Left lung (tissue), 14 donors: ENCODE measurements at places on chromosomes 5 and 9. TPM values are rescaled to one million over a fixed set of nuclear protein-coding genes. Genes with fewer than 3 reads are reported as not detected.

Gene ROR2
- polyA plus RNA-seq: 31.6 TPM

- no peak for DNase-seq
Measured at GRCh38 chr5:136768457-136768856, 403.1 kb upstream of the TRPC7 start.

- DNase-seq: no peak
Measured at GRCh38 chr5:14120176-14120575, 23.0 kb upstream of the TRIO start.

Gene HTR1A
- polyA plus RNA-seq: not detected

GRCh38 chr5:37867654-37868053 is 27.8 kb upstream of the GDNF start:
- DNase-seq: no peak

DNA sequence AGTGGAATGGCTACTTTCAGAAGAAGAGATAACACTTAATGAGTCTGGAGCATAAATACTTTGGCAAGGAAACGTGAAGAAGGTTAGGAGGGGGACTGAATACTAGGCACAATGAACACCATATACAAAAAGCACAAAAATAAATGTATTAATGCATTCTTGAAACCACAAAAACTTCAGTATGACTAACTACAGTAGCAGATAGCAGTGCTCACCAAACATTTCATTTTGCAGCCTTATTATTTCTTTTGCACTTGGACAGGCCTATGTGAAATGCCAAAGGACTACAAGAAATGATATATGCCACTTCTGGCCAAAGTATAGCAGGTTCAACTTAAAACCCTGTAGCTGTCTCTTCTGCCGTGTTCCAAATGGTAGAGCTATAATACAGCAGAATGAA is 26.3 kb downstream of the UBQLN1 start:
- DNase-seq: no peak

DNA sequence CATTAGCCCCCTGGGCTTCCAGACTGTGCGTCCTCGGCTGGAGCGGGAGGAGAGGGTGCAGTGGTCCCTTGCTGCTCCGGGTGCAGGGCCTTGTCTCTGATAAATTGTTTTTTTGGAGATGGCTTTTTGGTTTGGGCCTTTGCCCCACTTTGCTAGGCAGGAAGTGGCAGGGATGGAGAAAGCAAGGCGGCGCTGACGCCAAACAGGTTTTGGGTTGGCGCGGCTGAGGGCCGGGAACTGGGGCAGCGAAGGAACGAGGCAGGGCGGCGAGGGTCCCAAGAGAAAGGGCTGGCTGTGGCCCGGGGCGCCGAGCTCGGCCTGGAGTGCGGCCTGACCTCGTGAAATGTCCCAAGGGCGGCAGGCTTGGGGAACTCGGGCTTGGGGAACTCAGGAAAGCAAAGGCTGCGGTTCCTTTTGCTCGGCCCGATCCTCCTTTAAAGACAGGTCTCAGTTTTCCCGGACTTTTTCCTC is 4.1 kb downstream of the LHX2 start:
- no peak for DNase-seq

GRCh38 chr9:12961276-12961809 is 186.5 kb downstream of the LURAP1L start:
- DNase-seq: no peak

DNA sequence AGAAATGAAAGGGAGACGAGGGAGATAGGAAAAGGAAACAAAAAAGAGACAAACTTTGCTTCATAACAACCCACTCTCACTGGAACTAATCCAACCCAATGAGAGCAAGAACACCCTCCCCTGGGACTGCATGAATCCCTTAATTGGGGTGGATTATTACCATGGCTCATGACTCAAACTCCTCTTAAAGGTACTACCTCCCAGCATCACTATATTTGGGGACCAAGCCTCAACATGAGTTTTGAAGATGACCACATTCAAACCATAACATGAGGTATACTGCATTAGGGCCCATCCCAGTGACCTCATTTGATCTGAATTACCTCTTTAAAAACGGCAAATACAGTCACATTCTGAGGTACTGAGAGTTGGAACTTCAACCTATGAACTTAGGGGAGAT is 8.0 kb downstream of the MTAP start:
- no peak for DNase-seq

GRCh38 chr9:121376214-121376830 is 6.3 kb upstream of the STOM start:
- DNase-seq: peak; percentile 32

GRCh38 chr5:150106674-150107426 is 20.5 kb upstream of the CSF1R start:
- no peak for DNase-seq

Gene AFAP1L1
- polyA plus RNA-seq: 42.0 TPM

DNA sequence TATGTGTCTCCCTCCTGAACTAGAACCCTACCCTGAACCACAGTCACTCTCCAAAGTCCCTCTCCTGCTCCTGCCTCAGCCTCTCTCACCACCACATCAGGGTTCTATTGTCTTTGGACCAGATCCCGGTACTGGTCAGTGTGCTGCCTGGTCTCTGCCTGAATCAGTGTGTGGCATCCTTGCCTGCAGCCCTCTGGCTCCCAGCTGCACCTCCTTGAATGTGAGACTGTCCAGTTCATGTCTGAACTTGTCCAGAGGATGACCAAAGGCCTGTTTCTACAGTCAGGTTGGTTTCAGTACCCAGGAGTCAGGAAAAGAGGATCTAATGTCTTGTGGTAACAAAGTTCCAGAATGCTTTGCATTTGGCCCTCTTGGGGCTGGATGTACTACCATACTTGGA is 76.8 kb upstream of the RANBP3L start:
- DNase-seq: no peak

- no peak for DNase-seq
Measured at GRCh38 chr5:122942164-122942914, 94.2 kb downstream of the PPIC start.

DNA sequence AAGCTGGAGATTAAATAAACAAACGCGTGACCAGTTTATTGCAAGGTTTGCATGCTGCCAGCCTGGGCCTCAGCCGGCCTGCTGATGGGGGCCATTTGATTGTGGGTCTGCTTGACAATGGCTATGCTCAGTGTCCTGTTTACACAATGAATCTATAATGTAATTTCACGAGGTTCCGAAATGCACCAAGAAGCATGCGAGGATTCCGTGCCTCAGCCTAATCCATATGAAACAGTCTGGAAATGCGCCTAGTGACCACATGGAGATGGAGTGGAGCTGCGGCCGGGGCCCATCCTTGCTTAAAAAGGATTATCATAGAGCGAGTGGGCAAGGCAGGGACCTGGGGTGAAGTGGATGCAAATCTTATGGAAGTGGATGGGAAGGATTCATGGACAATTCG is 382.4 kb downstream of the CDK5RAP2 start:
- DNase-seq: no peak

DNA sequence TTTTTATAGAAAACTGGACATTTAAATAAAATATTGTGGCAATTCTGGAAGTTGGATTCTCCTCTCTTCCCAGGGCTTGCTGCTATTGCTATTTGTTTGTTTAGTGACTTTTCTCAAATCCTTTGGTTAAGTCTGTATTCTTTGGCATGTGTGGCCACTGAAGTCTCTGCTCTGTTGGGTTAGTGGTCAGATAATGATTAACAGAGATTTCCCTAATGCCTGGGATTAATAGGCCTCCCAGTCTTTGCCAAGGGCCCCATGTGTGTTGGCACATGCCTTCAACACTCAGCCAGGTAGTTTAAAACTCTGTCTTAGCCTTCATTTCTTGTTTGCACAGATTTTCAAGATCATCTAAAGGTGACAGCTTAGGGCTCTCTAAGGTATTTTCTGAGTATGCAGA is 92.8 kb upstream of the EPB41L4A start:
- DNase-seq: no peak

DNA sequence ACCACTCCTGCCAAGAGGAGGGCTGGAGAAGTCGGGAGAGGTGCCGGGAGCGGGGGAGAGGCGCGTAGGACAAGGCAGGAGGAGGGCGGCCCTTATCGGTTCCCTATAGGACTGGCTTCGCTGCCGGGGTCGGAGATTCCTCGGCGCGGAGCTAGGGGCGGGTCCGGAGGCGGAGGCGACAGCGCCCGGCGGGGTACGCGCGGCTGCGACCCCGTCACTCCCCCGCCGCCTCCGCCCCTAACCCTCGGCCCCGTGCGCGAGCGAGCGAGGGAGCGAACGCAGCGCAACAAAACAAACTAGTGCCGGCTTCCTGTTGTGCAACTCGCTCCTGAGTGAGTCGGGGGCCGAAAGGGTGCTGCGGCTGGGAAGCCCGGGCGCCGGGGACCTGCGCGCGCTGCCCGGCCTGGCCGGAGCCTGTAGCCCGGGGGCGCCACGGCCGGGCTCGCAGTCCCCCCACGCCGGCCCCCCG is 2.0 kb downstream of the GLIS3 start:
- DNase-seq: peak; percentile 88

- no peak for DNase-seq
Measured at GRCh38 chr5:130425424-130425823, 521.2 kb downstream of the CHSY3 start.

DNA sequence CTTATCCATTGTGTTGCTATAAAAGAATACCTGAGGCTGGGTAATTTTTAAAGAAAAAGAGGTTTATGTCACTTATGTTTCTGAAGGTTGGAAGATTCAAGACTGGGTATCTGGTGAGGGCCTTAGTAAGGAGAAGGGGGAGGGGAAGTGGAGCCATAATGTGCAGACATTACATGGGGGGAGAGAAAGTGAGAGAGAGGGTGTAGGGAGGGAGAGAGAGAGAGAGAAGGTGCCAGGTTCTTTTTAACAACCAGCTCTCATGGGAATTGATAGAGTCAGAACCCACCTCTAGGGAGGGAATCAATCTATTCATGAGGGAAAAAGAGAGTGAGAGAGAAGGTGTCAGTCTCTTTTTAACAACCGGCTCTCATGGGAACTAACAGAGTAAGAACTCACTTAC is 29.5 kb downstream of the SPEF2 start:
- no peak for DNase-seq

DNA sequence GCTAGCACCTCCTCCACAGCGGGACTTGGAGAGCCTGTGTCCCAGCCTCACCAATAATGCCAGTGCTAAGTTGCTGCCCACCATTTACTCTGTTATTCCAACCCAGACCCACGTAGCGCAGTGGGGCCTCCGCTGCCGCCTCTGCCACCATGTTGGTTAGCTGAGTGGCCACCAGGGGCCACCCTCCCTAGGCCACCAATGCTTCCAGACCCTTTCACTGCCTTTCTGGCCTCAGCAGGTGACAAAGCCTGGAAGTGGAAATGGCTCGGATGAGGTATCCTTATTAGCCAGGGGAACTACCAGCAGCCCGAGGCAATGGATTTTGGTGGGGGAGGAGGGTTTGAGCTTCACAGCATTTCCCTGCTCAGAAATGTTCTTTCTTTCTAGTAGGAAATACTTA is 110.1 kb downstream of the OSTF1 start:
- no peak for DNase-seq

GRCh38 chr5:130868186-130868840 is 296.7 kb downstream of the HINT1 start:
- no peak for DNase-seq

Gene PCDHA13
- polyA plus RNA-seq: 0.15 TPM
